ENCODE measurements at places on chromosomes 7 and 10. TPM values are rescaled to one million over a fixed set of nuclear protein-coding genes. Genes with fewer than 3 reads are reported as not detected.

Gene STOX1
- 0.64 TPM for total RNA-seq

Gene CYP3A7
- total RNA-seq: not detected

Gene NANOS1
- total RNA-seq: 1.7 TPM

Gene LEP
- not detected for total RNA-seq

Gene C10orf53
- not detected for total RNA-seq

Gene PKD2L1
- total RNA-seq: not detected

Gene CYP2C9
- not detected for total RNA-seq

Gene ATP6V0A4
- not detected for total RNA-seq

Gene LRRC18
- total RNA-seq: not detected

Gene NEUROG3
- total RNA-seq: not detected

Gene ADCY1
- total RNA-seq: 0.69 TPM

Gene DYNC1I1
- total RNA-seq: 1.9 TPM

Gene ZNF804B
- total RNA-seq: not detected

Gene PNLIPRP2
- not detected for total RNA-seq

Gene CPA2
- not detected for total RNA-seq

Gene CHAT
- total RNA-seq: not detected

Gene LBX1
- total RNA-seq: not detected

Gene GARIN1A
- total RNA-seq: 0.19 TPM

Gene SHH
- not detected for total RNA-seq

Gene GNAT3
- total RNA-seq: not detected

Gene CLCN1
- not detected for total RNA-seq

Gene GATA3
- total RNA-seq: 0.34 TPM

Gene ICA1
- total RNA-seq: not detected

Gene KLF14
- total RNA-seq: not detected

Gene GSDME
- total RNA-seq: 12.0 TPM

Gene ODAD2
- total RNA-seq: not detected

Gene AKR1C8
- not detected for total RNA-seq

Gene TSPAN12
- 0.88 TPM for total RNA-seq
